NCI-H1436 treated with DMSO at 0.1 percent for 48 hours (cell line): ENCODE measurements at places on chromosomes 5 and 9.

GRCh38 chr9:126667190-126668055 lies 53.7 kb downstream of the LMX1B start:
- peak; percentile 16 for DNase-seq

DNA sequence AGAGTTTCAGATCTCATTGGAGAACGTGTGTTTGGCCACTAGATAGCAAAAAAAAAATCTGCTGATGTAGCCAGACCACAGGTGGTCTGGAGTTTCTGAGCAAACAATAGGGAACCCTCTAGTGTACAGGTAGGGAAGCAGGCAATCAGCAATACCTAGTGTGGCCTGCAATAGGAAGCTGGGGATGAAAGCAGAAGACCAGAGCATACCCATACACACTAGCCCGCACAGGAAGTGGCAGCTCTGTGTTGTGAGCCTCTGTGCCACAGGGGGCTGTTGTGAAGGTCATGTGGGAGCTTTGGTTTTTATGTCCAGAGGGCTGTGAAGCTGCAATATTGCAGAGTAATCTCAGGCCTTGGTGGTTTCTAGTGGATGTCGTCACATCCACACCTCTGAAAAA lies 81.2 kb downstream of the MTAP start:
- no peak for DNase-seq

DNA sequence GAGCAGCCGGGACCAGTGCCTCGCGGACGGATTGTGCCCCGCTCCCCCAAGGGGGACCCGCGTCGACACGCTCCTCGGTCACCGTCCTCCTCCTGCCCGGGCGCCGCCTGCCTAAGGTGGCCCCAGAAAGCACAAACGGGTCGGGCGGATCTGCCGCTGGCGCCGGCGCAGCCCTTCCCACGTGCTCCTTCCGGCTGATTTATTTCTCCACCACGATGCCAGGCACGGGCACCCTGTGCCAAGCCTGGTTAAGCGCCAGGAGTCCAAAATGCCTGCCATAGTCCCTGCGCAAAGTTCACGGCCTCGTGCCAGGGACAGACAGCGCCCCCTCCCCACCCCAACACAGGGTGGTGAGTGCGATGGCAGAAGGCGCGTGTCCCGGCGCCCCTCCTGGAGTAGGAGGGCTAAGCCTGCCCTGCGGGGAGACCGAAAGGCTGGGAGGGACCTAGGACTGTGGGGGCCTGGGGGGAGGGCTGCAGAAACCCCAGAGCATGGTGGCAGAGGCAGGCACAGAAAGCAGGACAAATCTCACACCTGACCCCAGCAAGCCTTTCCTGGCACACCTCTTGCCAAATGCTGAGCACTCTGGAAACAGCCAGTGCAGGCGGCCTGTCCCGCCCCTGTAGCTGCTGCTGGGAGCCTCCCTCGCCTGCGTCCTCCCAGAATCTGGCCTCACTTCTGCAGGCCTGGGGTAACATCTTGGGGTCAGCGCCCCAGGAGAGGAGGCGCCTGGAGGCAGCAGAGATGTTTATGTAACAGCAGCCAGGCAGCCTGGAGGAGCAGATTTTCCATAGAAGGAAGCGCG lies 1.1 kb upstream of the NOTCH1 start:
- DNase-seq: no peak

DNA sequence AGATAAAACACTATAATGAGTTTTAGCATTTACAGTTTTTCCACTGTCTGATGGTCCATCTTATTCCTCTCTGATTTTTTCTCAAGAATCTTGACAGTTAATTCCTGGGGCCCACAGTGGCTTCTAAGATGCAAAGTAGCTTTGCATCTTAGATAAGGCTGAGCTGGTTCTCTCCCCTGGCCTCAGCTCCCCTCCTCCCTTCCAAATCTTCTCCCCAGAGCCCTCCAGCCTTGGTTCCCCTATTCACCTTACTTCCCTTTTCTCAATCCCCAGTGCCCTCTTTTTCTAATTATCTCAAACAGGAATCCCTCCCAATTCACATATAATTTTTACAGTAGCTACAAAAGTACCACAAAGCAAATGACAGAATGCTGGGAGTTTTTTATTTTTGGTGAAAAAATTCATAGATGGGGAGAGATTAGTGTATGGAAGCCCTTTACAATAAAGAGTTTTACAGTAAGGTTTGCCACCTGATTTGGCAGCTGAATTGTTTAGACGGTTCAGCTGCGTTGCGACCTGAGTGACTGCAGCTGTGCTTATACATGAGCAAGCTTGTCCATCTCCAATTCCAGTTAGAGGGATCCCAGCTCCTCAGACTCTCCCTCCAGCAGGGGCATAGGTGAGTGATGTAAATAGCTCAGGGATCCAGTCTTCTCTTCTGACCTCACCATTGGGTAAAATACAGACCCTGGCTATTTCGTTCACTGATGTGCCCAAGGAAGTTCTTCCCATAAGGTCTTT lies 51.4 kb upstream of the CKMT2 start:
- DNase-seq: no peak

DNA sequence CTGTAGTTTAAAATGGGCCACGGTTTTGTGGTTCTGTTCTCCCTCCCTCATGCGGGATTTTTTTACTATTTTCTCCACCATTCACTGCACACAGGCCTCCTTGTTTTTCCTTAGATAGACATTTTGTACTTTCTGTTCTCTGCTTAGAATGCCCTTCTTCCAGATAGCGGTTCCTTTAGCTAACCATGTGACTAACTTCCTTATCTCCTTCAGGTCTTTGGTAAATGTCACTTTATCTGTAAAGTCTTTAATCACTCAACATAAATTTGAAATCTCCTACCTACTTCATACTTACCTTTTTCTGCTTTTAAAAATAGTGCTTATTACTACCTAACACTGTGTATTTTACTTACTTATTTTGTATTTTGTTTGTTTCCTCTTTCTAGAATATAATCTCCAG lies 15.0 kb downstream of the FER start:
- no peak for DNase-seq

DNA sequence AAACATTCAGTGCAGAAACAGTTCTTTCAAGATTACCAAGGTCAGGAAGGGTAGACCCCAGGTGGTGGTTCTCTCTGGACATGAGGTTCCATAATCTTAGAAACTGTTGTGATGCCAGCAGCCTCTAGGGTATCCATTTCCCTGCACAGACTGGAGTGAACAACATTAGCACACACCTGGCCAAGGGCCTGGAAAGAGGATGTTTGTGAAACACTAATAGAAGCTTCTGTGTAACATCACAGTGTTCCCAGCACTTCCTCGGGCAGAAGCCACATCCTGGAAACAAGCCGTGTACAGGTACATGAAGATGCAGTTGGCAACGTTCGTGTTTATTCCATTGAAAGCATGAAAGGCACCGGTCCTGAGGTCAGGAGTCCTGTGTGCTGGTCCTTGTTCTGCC lies 598.2 kb upstream of the KLF4 start:
- no peak for DNase-seq

DNA sequence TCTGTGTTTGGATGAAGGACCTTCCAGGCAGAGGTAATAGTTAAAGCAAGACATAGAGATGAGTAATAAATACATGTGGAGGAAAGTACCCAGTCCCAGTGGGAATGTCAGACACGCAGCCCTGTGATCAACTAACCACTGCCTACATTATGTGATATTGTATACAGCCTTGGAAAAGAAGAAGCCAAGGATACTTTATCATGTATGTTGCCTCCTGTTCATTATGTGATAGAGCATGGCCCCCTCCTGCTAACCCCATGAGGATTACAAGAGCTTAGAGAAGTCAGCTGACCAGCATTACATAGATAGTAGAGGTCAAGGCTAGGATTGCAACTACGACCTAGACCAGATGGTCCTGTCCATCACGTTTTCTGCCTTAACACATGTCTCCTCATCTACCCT lies 497.0 kb upstream of the TNC start:
- DNase-seq: no peak

DNA sequence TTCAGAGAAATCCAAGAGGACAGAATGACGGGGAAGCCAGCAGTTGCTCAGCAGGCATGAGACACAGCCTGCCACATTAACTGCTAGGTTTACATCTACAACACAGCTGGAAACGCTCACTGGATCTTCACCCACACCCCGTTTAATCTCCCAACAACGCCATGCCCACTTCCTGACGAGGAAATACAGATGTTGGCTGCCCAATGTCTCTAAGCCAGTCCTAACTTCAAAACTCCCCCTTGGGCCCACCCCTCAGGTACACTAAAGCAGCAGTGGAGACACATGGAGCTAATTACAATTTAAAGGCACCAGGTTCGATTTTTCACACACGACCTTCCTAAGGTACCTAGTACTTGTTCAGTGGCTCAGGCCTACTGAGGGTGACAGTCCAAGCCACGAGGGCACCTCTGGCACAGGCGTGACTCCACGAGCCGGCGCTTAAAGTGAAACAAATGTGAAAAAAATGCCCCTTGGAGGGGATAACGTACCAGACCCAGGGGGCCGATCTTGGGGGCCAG lies 904 bp downstream of the RPL12 start:
- DNase-seq: no peak

DNA sequence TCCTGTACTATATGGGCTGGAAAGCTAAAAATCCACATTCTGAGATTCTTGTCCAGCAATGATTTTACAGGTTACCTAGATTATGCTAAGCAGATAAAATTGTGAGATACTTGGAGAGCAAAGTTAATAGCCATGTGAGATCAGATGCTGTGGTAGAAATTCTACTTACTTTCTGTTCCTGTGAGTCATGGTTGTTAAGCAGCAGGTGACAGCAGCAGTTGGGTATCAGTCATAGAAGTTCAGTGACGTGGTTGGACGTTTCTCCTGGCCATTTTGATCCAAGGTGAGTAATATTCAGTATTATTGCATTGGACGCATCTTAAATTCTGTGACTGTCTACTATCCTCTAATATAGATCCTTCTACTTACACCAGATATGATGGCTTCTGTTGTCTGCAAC lies 524.5 kb downstream of the TMEM38B start:
- no peak for DNase-seq

DNA sequence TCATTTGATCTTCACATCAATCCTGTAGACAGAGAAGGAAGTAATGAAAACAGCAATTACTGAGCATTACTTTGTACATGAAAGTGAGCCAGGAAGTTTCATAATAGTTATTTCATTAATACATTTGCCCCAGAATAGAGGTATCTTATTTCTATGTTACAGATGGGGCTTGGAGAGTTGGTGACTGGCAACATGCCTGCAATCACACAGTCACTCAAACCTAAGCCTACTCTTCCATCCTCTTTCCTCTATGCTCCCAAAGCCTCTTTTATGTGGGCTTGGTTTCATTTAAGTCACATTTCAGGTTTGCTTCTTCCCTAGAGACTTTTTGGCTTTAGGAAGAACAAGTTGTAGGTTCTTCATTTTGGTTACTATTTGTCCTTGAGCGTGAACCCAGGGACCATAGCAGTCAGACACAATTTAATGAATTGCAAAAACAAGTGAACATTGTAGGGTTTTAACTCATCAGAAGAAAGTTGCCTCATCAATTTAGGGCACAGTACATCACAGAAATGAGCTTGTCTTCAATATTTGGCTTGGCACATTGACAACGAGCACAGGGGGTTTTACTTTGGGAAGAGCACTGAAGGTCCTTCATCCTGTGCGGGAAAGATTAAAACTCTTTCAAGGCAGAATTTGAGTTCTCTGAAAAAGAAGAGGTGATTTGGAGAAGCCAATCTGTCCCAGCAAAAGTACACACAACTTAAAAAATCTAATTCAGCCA lies 381.1 kb downstream of the TMEM38B start:
- no peak for DNase-seq

- DNase-seq: no peak
Measured at GRCh38 chr5:89270901-89271300, 387.9 kb upstream of the MEF2C start.

DNA sequence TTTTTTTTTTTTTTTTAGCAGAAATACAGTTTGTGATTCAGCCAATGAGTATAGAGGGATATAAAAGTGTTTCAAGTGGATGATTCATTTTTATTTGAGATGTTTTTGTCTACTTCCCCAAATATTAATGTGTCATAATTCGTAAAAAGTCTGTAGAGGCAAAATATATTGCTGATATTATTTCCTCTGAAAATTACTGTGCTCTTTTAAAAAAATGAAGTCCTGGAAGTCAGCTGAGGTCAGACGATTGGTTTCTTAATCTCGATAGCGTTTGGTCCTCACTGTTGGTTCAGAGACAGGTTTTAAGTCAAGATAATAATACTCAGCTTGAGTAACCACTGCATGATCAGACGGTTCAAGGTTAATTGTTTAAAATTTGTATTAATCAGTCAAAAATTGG lies 19.5 kb downstream of the IL9 start:
- DNase-seq: no peak

DNA sequence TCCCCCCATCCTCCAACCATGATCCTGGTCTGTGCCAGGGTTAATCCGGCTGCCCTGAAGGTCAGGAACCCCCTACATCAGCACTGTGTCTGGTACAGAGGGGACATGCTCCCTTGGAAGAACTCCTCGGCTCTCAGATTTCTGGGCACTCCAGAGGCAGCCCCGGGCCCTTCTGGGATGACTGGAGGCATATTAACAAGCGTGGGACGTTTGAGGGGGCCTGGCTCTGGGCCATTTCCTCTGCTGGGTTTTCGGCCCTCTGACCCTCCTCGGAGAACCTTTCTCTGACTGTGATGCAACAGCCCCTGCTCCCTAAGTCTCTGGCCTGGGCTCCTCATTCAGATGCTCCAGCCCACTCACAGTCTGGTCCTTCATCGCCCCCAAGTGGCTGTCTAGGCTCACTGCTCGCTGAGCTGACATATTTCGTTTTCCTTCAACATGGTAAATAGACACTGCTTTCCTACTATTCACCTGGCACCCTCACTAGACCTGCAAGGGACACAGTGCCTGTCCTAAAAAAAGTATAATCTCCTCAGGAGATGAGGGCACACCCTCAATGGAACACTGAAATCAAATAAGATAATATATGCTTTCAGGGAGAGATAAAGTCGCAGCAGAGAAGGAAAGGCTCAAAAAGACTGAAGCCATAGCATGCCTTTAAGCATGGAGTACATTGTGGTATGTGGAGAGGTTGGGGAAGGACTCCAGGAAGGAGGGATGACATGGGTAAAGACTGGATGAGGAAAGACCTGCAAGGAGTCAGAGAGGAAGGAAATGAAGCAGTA lies 404.7 kb upstream of the TRPC7 start:
- DNase-seq: no peak

- no peak for DNase-seq
Measured at GRCh38 chr9:94204174-94204573, 54.9 kb upstream of the ZNF169 start.

DNA sequence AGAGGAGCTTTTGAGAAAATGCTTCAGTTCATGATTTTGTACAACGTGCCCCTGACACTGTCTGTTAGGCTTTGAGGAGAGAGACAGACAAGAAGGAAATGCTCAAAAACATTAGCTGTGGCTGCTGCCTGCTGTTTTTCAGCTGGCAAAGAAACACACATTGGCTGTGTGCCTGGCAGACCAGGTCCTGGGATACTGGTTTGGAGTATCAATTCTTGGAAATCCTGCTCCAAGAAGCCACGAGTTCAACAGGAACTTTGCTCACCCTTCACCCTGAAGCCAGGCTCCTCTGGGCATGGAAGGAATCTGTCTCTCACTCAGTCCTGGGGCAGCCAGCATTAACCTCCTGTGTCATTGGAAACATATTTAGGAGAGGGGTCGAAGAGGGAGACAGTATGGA lies 245.5 kb downstream of the AUH start:
- no peak for DNase-seq

DNA sequence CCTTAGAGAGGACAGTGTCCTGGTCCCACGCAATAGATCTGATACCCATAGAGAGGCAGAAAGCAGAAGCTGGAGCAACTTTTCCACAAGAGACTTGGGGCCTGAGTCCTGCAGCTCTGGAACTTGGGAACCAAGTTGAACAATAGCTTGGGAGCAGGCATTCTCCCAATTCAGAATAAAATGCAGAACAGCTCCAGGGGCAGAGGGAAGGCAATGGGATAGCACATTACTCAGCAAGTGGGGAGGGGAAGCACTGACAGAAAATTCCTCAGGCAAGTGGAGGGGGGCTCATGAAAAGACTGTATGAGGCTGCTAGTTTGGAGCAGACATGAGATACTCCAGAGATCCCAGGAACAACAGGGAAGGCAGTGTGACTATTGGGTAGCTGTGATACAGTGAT lies 513.6 kb downstream of the HINT1 start:
- no peak for DNase-seq
